Daoy (cell line): ENCODE measurements at places on chromosomes 5 and 9.

DNA sequence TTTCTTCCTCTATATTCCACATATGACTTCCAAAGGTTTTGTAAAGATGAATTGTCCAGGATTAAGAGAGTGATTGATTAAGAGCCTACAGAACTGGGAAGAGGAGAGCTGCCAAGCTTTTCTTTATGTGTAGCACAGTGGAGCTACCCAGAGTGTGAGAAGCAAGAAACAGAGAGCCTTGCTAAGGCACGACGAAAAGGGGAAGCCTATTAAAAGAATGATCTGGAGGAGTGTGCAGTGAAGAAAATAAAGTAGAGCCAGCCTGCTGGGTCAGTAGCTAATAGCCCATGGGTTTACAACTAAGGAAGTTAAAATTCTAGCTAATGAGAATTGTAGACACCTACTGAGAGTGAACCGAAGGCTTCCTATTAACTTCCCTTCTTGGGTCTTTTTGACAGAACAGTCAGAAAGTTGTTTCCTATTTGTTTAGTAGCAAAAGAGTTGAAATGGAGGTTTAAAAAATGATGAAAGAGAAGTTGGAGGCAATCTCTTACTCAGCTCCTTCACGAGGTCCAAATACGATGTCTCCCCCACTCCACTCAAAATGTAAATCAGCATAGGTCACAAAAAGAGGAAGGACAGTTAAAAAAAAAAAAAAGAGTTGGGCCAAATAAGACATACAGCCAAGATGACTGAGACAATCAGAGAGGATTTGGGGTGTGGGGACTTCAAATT lies 957 bp upstream of the PRR16 start:
- DNase-seq: no peak

DNA sequence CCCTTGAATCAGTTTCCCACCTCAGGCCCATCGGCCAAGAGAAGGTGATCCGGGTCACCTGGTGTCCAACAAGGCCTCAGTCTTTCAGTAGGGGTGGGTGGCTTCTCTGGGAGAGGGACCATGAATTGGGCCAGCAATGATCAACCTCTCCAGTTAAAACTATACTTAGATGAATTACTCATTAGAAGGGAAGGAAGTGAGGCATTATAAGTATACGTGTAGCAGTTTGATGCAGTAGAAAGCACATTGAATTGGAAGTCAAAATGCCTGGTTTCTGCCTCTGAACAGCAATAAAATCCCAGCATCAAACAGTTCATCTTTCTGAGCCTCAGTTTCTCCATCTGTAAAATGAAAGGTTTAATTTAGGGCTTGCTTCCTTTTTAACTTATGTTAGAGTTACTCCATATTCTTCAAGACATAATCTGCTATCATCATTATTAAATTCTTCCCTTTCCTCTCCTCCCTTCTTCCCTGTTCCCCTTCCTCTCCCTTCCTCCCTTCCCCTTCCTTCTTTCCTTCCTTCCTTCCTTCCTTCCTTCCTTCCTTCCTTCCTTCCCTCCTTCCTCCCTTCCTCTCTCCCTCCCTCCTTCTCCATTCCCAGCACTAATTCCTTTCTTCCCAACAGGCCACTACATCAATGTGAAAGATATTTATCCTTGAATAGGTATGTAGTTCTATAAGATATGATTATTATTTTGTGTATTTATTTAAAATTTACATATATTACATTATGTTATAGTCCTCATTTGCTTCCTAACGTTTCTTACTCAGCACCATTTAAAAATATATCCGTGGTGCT lies 18.6 kb upstream of the TMEM174 start:
- DNase-seq: no peak

DNA sequence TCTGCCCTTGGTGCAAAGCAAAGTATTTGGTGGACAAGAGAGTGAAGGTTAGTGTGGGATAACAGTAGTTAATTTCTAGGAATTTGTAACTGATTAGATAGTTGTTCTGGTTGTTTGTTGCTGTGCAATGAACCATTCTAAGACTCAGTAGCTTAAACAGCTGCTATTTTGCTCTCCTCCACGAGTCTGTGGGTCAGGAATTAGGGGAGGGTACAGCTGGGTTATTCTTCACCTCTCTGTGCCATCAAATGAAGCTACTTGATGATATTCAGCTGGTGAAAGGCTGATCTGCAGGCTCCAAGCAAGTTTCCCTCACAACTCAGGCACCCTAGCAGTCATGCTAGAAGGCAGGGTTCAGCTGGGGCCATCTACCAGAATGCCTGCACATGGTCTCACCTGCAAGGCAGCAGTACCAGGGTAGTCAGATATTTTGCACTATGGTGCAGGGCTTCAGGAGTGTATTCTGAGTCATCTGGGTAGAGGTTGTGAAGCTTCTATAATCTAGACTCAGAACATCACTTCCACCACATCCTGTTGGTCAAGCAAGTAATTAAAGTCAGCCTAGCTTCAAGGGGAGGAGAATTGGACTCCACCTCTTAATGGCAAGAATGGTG lies 159.5 kb upstream of the SLC28A3 start:
- no peak for DNase-seq

GRCh38 chr5:146815411-146815810 lies 63.1 kb downstream of the PPP2R2B start:
- no peak for DNase-seq

- no peak for DNase-seq
These were observed 30.3 kb downstream of the NDUFS4 start for GRCh38 chr5:53590759-53591158.
